Activated T-cell treated with anti-CD3 and anti-CD28 coated beads for 1 hour (primary cell): ENCODE measurements at places on chromosomes 3 and 15.

DNA sequence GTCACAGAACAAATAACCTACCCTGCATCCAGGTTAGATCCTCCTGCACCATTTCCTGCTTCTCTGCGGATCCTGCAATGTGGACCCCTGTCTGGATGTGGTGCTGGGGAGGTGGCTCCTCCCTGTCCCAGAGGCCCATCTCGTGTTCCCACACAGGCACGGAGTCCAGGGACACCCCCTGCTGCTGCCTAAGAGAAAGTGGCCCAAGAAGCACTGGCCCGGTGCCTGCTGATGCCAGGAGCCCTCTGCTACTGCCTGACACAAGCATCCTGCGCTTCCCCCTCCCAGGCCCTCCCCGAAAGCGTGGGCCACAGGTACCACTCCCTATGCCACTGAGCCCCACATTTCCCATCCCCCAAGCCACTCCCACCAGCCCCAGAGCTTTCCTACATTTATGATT is 48.6 kb downstream of the ZNF445 start:
- DNase-seq: no peak

GRCh38 chr3:150878996-150879575 is 26.2 kb downstream of the MINDY4B start:
- no peak for DNase-seq

GRCh38 chr3:105868431-105868741 is 426 bp downstream of the CBLB start:
- DNase-seq: no peak

- no peak for DNase-seq
Observed at GRCh38 chr3:37050282-37050681, 57.0 kb downstream of the MLH1 start.

GRCh38 chr3:139096670-139097069 is 52.0 kb upstream of the PRR23C start:
- DNase-seq: no peak

DNA sequence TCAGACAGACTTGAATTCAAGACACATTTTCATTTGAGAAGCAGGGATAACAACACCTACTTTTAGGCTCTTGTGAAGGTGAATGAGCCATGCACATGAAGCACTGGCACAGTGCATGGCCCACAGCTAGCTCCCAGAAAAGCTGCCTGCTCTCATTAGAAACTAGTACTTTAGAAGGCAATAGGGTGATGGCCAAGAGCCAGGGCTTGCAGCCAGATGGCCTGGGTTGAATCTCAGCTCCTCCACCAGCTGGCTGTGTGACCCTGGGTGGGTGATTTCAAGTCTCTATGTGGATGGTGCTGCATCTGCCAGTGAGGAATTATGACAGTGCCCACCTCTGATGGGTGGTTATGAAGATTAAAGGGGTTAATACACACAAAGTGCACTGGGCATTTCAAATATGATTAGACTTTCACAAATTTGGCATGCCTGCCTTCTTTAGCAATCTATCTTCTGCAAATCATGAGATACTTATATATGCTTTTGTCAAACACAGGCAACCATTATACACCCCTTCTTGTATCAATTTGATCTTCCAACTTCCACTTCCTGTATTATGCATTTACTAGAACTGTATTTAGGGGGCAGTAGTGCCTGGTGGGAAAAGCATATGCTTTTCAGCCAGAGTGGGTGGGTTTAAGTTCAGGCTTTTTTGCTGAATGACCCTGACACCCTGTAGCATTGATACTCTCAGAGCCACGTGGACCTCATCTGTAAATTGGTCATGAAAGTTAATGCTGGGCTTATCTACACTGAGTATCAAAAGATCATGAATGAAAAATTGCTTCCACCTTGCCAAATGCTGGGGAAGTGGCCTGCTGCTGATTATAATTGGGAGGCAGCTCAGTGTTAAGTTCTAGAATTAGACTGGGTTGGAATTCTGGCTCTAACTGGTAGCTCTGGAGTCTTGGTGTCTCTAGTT is 34.7 kb upstream of the RBP1 start:
- no peak for DNase-seq
